Activated CD4-positive, alpha-beta T cell treated with anti-CD3 and anti-CD28 coated beads for 36 hours (primary cell): ENCODE measurements at places on chromosomes 12 and 14. TPM values are rescaled to one million over a fixed set of nuclear protein-coding genes. Genes with fewer than 3 reads are reported as not detected.

- H3K4me3 ChIP-seq, result no peak overlapping the region
- no peak overlapping the region for H3K27ac ChIP-seq
- DNase-seq, result no peak
- no peaks in the 10 kb centered on the region for H3K4me1 ChIP-seq
Observed at GRCh38 chr14:69226736-69227135, 33.2 kb upstream of the GALNT16 start.

GRCh38 chr12:109014984-109015765, 5.7 kb downstream of the SVOP start:
- DNase-seq, result no peak
- no peak overlapping the region for H3K27ac ChIP-seq
- H3K36me3 ChIP-seq, result no peaks in the 10 kb centered on the region

DNA sequence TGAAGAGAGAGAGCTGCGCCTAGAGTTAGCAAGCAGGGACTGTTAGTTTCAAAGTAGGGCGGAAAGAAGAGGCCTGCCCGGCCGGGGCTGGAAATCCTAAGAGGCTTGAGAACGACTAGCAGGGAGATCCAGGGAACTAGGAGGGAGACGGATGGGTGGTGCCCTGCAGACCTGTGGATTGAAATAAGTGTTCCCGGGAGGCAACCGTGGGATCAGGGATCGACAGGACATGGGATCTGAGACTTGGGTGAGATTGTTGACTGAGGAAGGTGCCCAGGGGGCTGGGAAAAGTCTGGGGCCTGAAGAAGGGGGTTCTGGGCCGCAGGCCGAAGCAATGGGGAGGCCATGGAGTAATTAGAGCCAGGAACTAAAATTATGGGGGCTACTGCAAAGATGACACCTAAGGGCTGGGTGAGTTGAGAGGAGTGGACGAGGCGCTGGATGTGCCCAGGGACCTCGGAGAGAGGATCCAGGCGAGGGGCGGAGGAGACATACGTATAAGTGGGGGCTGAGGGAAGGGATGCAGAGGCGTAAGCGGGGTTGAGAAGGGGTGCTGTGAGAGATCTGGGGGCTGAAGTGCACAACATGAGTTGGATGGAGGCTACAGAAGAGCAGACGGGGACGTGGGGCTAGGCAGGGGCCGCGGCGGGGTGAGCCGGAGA, 635 bp downstream of the LTA4H start:
- no peak overlapping the region for H3K27ac ChIP-seq
- H3K4me3 ChIP-seq, result no peak overlapping the region
- H3K27me3 ChIP-seq, result no peaks in the 10 kb centered on the region

- H3K4me3 ChIP-seq, result no peak overlapping the region
- no peak overlapping the region for H3K27ac ChIP-seq
- peaks cover 5% of the 10 kb centered on the region for H3K27me3 ChIP-seq
- DNase-seq, result no peak
- no peaks in the 10 kb centered on the region for H3K4me1 ChIP-seq
Observed at GRCh38 chr12:91110311-91110924, 876 bp downstream of the LUM start.

DNA sequence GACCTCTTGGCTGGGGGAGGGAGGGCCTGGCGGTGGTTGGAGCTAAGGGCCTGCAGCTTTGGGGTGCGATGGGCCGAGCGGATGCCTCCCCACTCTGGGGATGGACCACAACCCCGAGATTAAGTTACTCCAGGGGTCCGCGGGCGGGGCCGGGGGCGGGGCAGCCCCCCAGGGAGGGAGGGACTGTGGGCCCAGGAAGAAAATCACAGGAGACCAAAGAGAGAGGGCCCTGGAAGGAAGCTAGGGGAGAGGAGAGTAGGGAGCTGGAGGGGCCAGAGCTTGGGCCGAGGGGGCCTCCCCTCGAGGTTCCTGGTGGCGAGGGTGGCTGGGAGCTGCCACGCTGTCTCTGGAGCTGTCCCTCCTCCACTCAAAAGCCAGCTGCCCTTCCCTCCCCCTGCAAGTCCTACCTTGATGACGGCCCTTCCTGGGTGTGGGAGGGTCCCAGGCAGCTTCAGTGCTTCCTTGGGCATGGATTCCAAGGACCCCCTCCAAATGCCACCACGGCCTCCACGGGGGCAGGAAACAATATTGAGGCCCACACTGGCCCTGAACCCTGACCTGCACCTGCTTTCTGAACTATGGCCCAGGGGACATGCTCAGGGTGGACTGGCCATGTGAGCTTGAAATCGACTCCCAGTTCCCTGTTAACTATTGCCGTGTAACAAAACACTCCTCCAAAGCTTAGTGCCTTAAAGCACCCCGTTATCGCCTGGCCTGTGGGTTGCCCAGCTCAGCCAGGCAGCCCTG, 610 bp upstream of the NUDT14 start:
- H3K27ac ChIP-seq, result no peak overlapping the region
- peaks cover 8% of the 10 kb centered on the region for H3K4me1 ChIP-seq
- no peaks in the 10 kb centered on the region for H3K36me3 ChIP-seq
- DNase-seq, result no peak

DNA sequence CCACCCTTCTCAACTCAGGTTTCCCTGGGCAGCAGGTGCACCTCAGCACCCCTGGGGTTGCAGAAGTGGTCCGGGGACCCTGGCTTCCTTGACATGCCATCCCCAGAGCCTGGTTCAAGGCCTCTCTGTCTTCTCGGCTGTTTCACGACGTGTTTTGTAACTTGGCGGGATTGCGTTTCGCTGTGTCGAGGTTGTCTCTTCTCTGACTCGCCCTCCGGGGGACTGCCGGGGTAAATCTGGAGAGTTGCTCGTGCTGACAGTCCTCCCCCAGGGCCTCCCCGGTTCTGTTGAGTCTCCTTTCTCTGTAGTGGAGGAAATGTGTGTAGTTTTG, 25.6 kb downstream of the MEG3 start:
- no peaks in the 10 kb centered on the region for H3K4me1 ChIP-seq
- H3K27me3 ChIP-seq, result no peaks in the 10 kb centered on the region
- no peak for DNase-seq

GRCh38 chr14:103488960-103489359, 33.7 kb downstream of the CKB start:
- H3K36me3 ChIP-seq, result peaks cover 20% of the 10 kb centered on the region
- no peak overlapping the region for H3K4me3 ChIP-seq
- no peak for DNase-seq
- H3K27me3 ChIP-seq, result no peaks in the 10 kb centered on the region
- no peak overlapping the region for H3K27ac ChIP-seq
- H3K4me1 ChIP-seq, result no peaks in the 10 kb centered on the region

The RNASE3 gene
- total RNA-seq, result not detected

DNA sequence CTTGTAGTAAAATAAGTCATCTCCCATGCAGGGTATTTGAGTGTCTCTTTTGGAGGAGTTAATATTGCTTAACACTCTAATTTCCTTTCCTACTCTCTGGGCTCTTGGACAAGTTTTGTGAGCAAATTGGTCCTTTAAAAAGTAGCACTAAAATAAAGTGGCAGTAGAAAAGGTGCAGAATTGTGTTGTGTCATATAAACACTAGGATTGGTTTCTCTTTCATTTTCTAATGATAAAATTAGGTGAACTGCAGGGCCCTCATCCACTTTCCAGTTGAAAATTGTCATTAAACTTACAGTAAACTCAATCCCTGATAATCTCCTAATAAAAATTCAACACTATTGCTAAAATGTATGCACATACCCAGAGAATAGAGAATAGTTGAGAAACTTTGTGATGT, 42.6 kb upstream of the REP15 start:
- H3K36me3 ChIP-seq, result no peaks in the 10 kb centered on the region
- H3K27me3 ChIP-seq, result no peaks in the 10 kb centered on the region
- H3K4me1 ChIP-seq, result peaks cover 2% of the 10 kb centered on the region
- no peak overlapping the region for H3K4me3 ChIP-seq
